Endothelial cell of umbilical vein (primary cell): ENCODE measurements at places on chromosomes 3 and 15. TPM values are rescaled to one million over a fixed set of nuclear protein-coding genes. Genes with fewer than 3 reads are reported as not detected.

GRCh38 chr3:14423197-14423743, 20.9 kb downstream of the SLC6A6 start:
- no peaks in the 10 kb centered on the region for H3K27me3 ChIP-seq
- no peak for DNase-seq
- H3K4me1 ChIP-seq = peaks cover 8% of the 10 kb centered on the region

- no peak overlapping the region for H3K27ac ChIP-seq
- no peaks in the 10 kb centered on the region for H3K36me3 ChIP-seq
- H3K27me3 ChIP-seq = peaks cover 58% of the 10 kb centered on the region
- DNase-seq = no peak
These were observed 48.9 kb upstream of the POLG start for GRCh38 chr15:89383365-89384175.

DNA sequence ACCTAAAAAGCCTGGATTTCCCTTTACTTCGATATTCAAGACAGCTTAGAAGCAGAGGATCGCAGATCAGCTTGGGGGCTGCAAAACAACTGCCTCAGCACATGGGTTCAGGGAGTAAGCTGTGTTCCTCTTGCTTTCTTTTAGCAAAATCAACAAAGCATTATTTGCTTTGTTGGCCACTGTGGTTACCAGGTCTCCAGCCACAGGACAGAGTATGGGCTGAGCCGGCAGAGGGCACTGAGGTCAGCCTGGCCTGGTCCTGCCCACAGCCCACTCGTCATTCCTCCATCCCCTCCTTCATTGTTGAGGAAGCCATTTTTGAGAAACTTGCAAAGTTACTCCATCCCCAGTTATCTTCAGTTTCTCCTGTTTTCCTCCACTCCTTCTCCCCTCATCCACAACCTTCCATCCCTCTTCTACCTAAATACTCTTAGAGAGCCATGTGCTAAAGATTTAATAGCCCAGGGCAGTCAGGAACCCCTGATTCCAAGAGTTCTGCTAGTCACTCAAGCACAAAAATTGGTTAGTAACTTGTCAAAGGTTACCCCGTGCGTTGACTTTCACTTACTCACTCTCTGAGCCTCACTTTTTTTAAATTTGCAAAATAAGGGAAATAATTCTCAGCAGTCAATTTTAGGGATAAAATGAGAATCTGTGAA, 60.0 kb upstream of the HES1 start:
- no peaks in the 10 kb centered on the region for H3K27me3 ChIP-seq
- H3K4me3 ChIP-seq = no peak overlapping the region
- H3K4me1 ChIP-seq = peaks cover 2% of the 10 kb centered on the region
- no peak overlapping the region for H3K27ac ChIP-seq

GRCh38 chr3:194828116-194828515, 142.4 kb downstream of the FAM43A start:
- peaks cover 10% of the 10 kb centered on the region for H3K4me1 ChIP-seq
- H3K36me3 ChIP-seq = no peaks in the 10 kb centered on the region
- H3K4me3 ChIP-seq = no peak overlapping the region
- no peak for DNase-seq
- no peaks in the 10 kb centered on the region for H3K27me3 ChIP-seq

The C3orf85 gene
- not detected in 2 replicates for total RNA-seq

DNA sequence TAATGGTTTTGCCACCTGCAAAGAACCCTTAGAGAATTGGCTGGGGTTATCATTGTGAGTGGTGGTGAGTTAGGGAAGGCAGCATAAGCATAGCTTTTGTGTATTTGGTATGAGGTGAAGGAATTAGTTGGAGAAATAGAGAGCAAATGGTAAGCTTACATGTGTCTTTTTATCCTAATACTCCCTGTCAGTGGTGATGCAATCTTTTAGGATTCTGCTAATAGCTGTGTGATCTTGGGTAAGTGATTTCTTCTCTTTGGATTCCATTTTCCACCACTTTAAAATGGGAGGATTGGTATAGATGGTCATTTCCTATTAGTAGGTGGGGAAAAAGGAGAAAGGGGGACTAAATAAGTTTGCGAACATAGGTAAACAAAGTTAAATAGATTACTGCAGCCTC, 30.9 kb downstream of the PIAS1 start:
- H3K4me3 ChIP-seq = no peak overlapping the region
- H3K36me3 ChIP-seq = no peaks in the 10 kb centered on the region
- H3K4me1 ChIP-seq = peaks cover 2% of the 10 kb centered on the region
- H3K27ac ChIP-seq = no peak overlapping the region
- H3K27me3 ChIP-seq = no peaks in the 10 kb centered on the region
- no peak for DNase-seq
